T-helper 2 cell (primary cell): ENCODE measurements at places on chromosomes 2 and 18.

GRCh38 chr2:189210250-189211087 is 30.9 kb upstream of the COL5A2 start:
- DNase-seq, result no peak

- DNase-seq, result no peak
Observed at GRCh38 chr2:222357930-222358329, 59.1 kb upstream of the PAX3 start.

GRCh38 chr2:226760412-226761194 is 39.0 kb downstream of the IRS1 start:
- DNase-seq, result no peak

DNA sequence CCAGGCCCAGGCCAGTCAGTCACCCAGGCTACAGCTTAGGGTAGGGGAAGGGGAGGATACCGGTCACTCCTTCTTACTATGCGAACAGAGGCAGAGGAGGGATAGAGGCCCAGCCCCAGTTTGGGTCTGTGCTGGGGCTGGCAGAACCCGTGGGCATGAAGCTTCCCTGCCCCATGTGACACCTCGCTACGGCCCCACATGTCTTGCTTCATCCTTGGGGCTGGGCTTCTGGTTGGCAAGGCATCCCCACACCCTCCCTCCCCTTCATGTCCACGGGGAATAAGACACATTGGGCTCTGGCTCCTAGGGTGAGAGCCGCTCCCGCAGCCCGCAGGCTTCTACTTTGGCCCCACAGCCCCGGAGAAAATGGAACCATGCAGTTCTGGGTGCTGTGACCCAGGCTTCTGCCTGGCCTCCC is 32.4 kb downstream of the HS1BP3 start:
- DNase-seq, result no peak

- DNase-seq, result no peak
Observed at GRCh38 chr18:48968412-48969215, 17.8 kb upstream of the SMAD7 start.

- no peak for DNase-seq
Observed at GRCh38 chr2:119423108-119423444, 8.6 kb upstream of the TMEM37 start.

GRCh38 chr2:54122939-54123338 is 7.5 kb downstream of the ACYP2 start:
- DNase-seq, result no peak

DNA sequence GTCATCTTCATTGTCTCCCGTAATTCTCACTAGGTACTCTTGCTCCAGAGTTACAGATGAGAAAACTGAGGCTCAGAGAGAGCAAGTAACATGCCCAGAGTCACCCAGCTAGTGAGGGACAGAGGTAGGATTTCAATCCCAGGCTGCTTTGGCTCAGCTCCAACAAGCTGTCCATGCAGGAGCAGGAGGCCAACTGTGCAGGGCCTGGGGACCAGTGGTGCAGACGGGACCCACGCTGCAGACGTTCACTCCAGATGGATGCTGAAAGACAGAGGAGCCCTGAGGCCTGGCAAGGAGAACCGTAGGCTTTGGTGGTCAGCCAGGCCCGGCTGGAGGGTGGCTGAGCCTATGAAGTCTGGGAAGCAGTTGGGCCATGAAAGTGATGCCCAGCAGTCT is 102.6 kb downstream of the MCFD2 start:
- no peak for DNase-seq

- DNase-seq, result no peak
Observed at GRCh38 chr2:46703588-46703987, 212.0 kb downstream of the MCFD2 start.

DNA sequence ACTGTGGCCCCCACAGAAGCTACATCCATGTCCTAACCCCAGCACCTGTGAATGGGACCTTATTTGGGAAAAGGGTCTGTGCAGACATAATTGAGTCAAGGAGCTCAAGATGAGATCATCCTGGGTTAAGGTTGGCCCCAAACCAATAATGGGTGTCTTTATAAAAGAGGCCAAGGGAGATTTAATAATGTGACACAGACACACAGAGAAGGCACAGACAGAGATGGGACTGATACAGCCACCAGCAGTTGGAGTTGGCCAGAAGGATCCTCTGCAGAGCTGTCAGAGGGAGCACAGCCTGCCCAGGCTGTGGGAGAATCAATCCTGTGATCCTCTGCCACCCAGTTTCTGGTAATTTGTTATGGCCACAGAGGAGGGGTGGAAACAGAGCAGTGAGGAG is 26.0 kb downstream of the SNORC start:
- no peak for DNase-seq

GRCh38 chr2:216555274-216555673 is 56.6 kb downstream of the RPL37A start:
- DNase-seq, result no peak

DNA sequence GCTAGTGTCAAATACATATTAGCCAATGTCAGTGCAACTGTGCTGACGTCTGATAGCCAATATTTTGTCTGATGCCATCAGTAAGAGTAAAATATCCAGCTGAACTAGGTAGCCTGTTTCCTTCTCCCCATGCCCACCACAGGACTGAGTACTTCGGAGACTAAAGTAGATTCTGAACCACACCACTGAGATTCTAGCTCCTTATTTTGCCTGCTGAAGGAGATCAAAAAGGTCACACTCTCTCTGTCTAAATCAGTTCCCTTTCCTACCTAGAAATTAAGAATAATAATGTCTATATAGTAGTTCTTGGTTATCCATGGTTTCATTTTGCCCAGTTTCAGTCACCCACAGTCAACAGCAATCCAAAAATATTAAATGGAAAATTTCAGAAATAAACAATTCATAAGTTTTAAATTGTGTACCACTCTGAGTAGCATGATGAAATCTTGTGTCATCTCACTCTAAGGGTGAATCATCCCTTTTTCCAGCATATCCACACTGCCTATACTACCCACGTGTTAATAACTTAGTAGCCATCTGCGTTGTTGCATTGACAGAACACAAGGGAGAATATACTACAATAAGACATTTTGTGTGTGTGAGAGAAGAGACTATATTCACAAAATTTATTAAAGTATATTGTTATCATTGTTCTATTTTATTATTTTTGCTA is 1043.3 kb upstream of the PIK3C3 start:
- DNase-seq, result no peak

DNA sequence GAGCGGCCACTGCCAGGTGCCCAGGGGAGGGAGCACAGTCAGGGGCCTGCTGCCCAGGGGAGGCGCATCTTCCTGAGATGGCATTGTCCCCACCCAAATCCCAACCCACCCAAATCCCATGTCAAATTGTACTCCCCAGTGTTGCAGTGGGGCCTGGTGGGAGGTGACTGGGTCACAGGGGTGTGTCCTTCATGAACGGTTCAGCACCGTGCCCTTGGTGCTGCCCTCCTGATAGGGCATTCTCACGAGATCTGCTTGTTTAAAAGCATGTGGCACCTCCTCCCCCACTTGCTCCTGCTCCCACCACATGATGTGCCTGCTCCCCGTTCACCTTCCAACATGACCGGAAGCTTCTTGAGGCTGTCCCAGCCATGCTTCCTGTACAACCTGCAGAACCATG is 27.6 kb downstream of the ANKMY1 start:
- no peak for DNase-seq

GRCh38 chr2:30276455-30276911 is 45.1 kb downstream of the LBH start:
- DNase-seq, result no peak

DNA sequence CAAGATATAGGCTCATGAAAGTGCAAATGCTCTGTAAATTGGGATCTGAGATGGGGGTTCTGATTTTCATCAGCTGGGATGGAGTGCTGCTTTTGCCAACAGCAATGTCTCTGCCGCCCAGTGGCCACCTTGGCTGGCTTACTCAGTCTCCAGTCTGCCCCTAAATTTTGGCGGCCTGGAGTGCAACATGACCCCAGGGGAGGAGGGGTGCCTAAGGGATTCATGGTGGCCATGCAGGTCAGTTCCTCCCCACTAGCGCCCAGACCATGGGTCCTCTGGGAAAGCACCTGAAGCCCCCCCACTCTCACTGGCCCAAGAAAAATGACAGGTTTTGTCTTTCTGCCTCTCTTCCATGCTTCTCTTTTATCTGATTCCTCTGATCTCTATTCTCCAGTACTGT is 45.0 kb downstream of the SLC4A3 start:
- no peak for DNase-seq

- no peak for DNase-seq
Observed at GRCh38 chr18:394262-394986, 106.1 kb downstream of the COLEC12 start.

GRCh38 chr2:9093324-9093723 is 89.8 kb upstream of the MBOAT2 start:
- no peak for DNase-seq

GRCh38 chr2:38409156-38410102 is 32.4 kb upstream of the ATL2 start:
- DNase-seq, result no peak

- DNase-seq, result no peak
Observed at GRCh38 chr18:24669015-24669414, 208.6 kb downstream of the HRH4 start.

DNA sequence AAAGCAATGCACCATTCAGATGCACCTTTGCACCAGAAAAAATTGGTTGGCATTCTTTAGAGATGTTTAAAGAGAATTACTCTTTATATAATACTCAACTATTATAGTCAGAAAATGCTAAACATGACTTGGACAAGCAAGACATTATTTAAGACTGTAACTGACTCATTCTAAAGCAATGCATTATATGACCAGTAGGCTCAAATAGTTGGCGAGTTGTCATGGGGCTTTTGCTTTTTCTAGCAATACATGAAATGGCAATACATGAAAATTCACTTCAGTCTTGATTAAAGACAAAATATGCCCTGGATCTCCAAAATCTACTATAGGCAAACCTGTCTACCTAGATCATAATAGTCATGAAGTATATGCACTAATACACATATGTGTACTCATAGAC is 216.9 kb upstream of the VWC2L start:
- no peak for DNase-seq

- no peak for DNase-seq
Observed at GRCh38 chr2:98463551-98463971, 18.9 kb downstream of the INPP4A start.

DNA sequence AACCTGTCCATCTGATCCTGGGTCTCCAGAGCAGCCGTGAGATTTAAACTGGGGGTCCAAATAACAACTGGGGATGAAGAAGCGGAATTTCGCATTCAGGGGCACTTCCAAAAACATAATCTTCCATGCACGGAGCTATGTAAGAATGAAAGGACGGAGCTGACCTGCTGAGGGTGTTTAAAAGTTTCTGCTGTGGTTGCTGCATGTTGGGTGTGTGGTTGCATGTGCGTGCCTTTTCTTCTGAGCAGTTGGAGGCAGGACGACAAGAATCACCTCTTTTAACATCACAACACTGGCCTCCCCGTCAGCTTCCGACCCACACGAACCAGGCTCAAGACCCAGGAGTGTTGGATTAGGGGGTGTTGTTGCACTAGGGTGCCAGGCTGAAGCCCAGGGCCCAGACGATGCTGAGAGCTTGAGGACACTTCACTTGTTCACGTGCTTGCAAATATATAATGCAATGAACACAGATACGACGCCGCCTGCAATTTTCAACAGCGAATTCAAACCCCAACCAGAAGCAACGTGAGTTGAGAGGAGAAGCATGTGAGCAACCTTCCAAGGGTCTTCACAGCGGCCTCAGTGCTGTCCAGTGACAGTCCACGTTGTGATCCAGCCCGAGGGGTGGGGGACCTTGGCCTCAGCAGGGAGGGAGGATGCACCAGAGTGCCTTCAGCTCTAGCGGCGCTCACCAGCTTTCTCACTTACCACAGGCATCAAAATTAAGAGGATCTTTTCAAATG is 76.0 kb upstream of the SALL3 start:
- no peak for DNase-seq

GRCh38 chr2:128026448-128027277 is 1.2 kb downstream of the SAP130 start:
- DNase-seq, result no peak

DNA sequence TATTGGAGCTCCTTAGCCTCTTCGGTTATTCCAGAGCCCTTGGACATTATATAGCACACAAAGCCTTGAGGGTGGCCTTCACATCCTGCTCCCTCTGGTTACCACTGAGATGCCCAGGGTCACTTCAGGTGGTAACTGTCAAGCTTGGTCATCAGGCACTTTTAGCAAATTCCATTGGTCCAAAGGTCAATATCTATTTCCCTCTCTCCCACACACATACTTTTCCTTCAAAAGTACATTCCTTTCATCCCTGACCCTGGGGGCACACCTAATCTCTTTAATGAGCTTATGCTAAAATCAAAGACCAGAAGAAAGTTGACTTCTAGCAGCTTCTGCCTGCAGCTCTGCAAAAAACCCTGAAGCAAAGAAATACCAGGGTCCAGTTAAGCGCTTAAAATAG is 172.0 kb upstream of the NRP2 start:
- no peak for DNase-seq

GRCh38 chr2:241739177-241739576 is 4.7 kb downstream of the D2HGDH start:
- DNase-seq, result no peak

GRCh38 chr2:222701721-222702131 is 30.3 kb downstream of the MOGAT1 start:
- no peak for DNase-seq
